ENCODE measurements at places on chromosomes 6 and 20. TPM values are rescaled to one million over a fixed set of nuclear protein-coding genes. Genes with fewer than 3 reads are reported as not detected.

DNA sequence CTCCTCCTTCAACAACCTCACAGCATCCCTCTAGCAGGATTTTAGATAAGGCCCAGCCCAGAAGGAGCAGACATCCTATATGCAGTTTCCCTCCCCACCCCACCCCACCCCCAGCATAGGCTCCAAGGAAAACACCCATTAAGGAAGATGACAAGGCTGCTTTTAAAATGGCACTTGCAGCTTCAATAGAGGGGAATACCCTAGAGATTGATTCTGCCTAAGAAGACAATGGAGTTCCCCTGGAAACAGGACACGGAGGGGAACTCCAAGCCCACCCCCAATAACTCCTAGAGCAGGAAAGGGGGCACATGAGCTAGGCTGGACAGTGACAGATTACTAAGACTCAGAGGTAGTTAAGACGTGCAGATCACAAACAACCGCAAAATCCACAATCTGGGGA is 34.7 kb downstream of the CPNE5 start:
- no peak overlapping the region for H3K27ac ChIP-seq
- H3K36me3 ChIP-seq = no peaks in the 10 kb centered on the region
- H3K27me3 ChIP-seq = no peaks in the 10 kb centered on the region
- H3K4me1 ChIP-seq = no peaks in the 10 kb centered on the region
- no peak for DNase-seq

Gene SLC35D3
- not detected for total RNA-seq

Gene KCNS1
- 0.16 TPM for total RNA-seq

- peaks cover 63% of the 10 kb centered on the region for H3K4me1 ChIP-seq
- H3K36me3 ChIP-seq = no peaks in the 10 kb centered on the region
- H3K27ac ChIP-seq = no peak overlapping the region
- H3K4me3 ChIP-seq = no peak overlapping the region
Observed at GRCh38 chr6:111817451-111818120, 55.7 kb downstream of the FYN start.

All from CD8-positive, alpha-beta memory T cell (primary cell).